ENCODE measurements at places on chromosomes 4 and X.

- DNase-seq: peak; percentile 35
Observed at GRCh38 chr4:2823671-2824328, 19.8 kb upstream of the ADD1 start.

- no peak for DNase-seq
Observed at GRCh38 chr4:101022151-101023024, 324.9 kb downstream of the PPP3CA start.

GRCh38 chrX:48883729-48884128, 13.8 kb downstream of the TIMM17B start:
- no peak for DNase-seq

DNA sequence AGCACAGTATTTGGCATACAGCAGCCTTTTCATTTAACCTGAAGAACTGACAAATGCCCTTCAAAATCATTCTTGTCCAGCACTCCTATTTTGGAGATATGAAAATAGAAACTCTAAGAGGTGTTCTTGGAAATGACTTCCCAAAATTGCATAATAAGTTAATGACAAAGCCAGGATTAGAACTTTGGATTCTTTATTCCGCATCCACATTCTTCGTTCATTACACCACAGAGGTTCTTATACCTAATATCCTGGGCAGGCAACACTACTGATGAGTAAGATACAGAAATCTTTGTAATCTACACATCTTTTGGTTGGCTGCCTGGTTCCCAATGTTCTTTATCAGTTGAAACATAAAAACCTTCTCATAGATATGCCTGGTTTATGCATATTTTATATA, 5.9 kb downstream of the COL25A1 start:
- no peak for DNase-seq

- DNase-seq: no peak
Observed at GRCh38 chr4:70994387-70995099, 1.1 kb downstream of the DCK start.

- no peak for DNase-seq
Observed at GRCh38 chr4:164252286-164252685, 501.6 kb upstream of the SMIM31 start.

- no peak for DNase-seq
Observed at GRCh38 chr4:3524349-3524748, 7.9 kb downstream of the LRPAP1 start.

DNA sequence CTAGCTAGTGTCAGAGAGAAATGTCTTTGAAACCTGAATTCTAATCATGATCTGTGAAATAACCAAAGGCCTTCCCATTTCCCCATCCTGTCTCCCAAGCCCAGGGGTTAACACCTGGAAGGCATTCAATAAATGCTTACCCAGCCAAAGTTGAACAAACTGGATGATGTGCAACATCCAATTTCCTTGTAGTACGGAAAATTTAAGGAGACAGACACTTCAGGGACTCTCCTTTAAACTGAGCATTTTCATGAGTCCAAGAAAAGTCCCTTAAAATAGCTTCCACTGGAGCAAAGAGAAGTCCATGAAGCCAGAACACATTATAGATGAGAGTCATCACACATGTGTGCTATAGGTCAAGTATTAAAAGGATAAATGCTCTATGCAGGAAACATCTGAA, 271.2 kb downstream of the RAB28 start:
- no peak for DNase-seq

- no peak for DNase-seq
Observed at GRCh38 chr4:111187108-111187507, 564.2 kb upstream of the PITX2 start.

GRCh38 chr4:182179751-182180150, 63.5 kb upstream of the TENM3 start:
- DNase-seq: peak; percentile 36

DNA sequence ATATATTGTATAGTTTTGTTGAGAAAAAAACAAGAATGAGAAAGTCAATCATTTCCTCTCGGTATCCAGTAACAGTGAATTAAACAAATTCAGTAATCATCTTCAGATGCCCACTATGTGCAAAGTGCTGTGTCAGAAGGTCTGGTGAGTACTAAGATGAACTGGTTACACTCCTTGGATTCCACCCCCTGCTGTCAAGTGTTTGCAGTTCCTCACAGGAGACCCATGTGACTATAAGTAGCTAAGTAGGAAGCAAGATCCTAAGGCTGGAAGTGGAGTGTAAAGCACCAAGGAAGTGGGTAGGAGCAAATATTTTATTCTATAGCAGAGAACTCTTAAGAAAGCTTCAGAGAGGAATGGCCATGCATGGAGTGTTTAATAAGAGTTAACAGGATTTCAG, 73.6 kb downstream of the SNX25 start:
- no peak for DNase-seq

- no peak for DNase-seq
Observed at GRCh38 chrX:68534691-68535090, 35.8 kb downstream of the YIPF6 start.
